ENCODE measurements at places on chromosomes 1 and 21.

GRCh38 chr1:86156566-86157455, at the start of gene COL24A1:
TSS of gene COL24A1 (minus strand) at chr1:86156772. CDS start at chr1:86156396, 376 bp downstream.
- no peak for DNase-seq

GRCh38 chr1:200897259-200897658, 2.6 kb downstream of the INAVA start:
- no peak for DNase-seq

GRCh38 chr1:23168079-23168444, 594 bp downstream of the LUZP1 start:
- no peak for DNase-seq

DNA sequence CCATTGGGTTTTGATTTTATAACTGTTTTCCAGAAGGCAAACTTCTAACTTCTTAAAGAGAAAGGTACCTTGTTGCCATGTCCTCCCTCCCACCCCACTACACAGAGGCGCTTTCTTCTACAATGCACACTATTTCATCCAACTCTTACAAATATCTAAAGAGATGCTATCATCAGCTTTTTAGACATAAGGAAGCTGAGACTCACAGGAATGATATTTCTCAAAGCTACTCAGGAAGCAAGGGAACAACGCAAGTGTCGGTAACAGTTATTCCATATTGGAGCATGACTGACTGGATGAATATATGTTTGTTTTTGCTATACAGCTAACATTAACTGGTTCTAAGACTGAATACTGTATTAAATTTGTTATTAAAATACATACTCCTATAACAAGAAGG, 318.0 kb downstream of the SMYD3 start:
- no peak for DNase-seq

- DNase-seq, result no peak
These were observed 1.3 kb downstream of the USP1 start for GRCh38 chr1:62438163-62438562.

DNA sequence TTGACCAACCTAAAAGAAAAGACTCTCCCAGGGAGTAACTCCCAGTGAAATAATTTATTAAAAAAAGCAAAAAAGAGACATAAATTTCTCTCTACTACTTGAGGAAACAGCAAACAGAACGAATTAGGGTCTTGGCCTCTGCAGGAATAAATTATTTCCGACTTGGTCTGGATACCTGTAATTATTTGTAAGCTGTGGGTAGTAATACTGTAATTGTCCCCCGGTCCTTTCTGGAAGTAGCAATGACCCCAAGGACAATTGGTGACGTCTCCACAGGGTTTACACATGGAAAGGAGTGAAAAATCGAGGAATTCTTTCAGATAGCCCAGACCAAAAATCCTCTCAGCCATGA, 3.7 kb upstream of the SIM2 start:
- DNase-seq, result no peak

DNA sequence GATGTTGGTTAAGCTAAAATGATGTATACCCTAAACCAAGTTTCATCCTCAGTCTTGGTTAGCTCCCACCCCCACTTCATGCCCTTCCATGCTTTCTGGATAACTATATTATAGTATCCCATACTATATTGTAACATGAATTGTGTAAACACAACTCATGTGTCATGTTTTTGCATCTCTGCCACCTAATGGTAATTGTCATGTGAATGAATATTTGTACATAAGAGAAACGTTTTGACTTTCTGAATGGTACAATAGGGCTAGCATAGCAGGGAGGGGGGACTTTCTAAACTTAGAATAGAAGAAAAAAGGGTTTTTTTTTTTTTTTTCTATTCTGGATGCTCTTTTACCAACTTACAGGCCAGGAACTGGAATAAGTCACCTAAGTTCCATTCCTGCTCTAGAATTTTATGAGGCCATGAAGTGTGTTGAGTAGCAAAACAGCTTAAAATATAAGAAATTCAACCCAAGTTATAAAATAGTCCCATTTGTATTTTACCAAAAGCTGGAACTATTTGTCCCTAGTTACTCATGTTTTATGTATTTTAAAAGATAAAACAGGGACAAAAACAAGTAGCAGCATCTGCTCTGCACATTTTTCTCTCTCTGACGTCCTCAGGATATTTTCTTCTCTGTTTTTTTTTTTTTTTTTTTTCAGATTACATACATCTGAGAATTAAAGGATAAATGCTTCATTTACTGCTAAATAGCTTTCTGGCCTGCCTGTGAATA, 77.4 kb downstream of the HLX start:
- no peak for DNase-seq

DNA sequence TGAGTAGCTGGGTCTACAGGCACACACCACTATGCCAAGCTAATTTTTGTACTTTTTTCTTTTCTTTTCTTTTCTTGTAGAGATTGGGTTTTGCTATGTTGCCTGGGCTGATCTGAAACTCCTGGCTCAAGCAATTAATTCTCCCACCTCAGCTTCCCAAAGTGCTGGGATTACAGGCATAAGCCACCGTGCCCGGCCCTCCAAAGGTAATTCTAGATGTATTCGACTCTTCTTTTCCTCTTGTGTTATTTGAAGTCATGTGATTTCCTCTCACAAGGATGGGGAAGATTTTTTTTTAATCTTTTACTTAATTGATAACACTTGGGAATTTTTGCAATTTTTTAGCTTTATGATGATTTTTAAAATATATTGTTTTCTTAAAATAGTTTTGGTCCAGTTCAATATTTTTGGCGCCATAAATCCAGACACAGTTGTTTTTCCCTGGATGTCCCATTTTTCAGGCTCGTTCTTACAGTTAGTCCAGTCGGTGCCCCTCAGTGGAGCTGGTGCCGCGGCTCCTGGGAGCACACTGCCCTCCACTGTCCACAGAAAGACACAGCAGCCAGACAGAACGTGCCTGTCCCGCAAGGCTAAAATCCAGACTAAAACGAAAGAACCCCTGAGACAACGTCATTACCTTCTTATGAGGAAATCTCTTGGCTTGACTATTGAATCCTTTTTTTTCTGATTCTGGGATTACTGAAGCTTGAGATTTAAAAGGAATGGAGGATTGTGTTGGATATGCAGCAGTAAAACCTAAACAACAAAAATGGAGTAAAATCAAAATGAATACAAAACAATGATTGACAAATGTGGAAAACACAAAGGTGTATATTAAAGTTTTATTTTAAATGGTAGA, 22.4 kb downstream of the STPG1 start:
- DNase-seq, result no peak

DNA sequence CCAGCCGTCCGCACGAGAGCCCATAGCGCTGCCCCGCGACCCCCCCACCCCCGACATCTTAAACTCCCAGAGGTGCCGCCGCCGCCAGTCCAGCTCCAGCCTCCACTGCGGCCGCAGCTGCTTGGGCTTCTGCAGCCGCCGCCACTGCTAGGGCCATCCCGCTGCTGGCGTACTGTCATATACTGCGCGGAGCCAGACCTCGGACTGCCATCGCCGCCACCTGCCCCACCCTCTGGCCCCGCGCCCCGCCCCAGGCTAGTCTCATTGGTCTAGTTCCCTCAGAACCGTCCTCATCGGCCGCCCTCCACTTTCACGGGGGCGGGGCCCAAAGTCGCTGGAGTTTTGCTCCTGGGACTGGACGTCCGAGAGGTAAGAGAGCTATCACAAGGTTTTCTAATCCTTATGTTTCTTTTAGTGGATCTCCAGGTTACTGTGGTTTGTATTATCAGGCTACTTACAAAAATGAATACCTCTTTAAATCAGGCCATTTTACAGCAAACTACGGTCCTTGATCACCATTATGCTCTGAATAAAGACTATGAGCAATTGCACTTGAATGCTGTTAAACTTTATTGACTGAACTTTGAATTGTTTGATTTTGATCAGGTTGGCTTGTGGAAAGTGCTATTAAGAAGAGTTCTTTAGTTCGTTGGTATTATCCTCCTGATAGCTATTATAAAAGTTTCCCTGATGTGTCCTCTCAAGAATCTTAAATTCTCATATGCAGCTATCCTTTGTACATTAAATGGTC, 2.8 kb upstream of the CD1D start:
- DNase-seq, result no peak

DNA sequence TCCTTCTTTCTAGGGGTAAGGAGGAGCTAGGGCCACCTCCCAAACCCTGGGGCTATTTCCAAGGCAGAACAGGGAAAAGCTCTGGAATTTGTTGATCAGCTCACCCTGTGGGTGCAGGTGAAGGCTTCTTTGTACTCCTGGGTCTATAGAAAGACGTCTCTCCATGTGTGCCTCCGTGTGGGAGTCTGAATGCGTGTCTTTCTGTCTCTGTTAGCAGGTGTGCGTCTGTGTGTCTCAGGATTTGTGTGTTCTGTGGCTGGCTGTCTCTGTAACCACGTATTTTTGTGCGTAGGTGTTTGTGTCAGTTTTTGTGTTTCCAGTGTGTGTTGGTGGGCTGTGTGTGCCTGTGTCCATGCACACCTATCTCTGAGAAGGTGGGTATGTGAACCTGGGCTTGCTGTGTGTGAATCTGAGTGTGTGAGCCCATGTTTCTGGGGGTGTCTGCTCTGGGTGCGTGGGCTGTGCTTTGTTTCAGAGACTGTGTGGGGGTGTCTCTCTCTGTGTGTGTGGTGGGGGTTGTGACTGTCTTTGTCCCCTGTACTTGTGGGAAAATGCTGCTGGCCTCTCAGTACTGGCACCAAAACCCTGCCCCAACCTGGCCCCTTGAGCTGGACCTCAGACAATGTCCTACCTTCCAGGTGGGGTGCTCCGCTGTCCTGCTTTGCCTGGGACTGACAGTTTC, 12.7 kb upstream of the ETV3L start:
- no peak for DNase-seq

GRCh38 chr1:151661751-151662150, 49.9 kb downstream of the SNX27 start:
- no peak for DNase-seq

GRCh38 chr1:17573518-17574041, 34.1 kb downstream of the ARHGEF10L start:
- no peak for DNase-seq

DNA sequence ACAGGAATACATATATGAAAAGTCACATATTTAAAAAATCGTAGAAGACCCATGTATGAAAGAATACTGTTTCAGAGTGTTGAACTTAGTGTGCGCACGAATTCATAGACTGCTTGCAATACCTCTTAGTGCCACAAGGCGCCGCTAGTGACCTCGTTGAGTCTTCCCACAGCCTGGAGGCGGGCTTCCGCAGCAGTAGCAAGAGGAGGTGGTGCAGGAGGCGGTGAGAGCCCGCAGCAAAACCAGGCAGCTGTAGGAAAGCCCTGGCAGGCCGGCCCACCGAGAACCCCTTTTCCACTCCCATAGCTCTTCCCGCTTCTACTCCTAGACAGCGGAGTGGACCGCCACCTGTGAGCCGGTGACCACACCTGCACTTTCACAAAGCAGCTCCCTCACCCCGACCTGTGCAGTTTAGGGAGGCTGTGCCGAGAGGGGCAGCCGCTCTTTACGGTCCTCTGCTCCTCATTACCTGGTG, 23.5 kb downstream of the MTARC1 start:
- DNase-seq, result peak; percentile 8

Measured in esophagus squamous epithelium (tissue), 5 donors.